ENCODE measurements at places on chromosomes 1 and 21. TPM values are rescaled to one million over a fixed set of nuclear protein-coding genes. Genes with fewer than 3 reads are reported as not detected.

RPS6KA1 gene
- 21.6 TPM for polyA plus RNA-seq

DNA sequence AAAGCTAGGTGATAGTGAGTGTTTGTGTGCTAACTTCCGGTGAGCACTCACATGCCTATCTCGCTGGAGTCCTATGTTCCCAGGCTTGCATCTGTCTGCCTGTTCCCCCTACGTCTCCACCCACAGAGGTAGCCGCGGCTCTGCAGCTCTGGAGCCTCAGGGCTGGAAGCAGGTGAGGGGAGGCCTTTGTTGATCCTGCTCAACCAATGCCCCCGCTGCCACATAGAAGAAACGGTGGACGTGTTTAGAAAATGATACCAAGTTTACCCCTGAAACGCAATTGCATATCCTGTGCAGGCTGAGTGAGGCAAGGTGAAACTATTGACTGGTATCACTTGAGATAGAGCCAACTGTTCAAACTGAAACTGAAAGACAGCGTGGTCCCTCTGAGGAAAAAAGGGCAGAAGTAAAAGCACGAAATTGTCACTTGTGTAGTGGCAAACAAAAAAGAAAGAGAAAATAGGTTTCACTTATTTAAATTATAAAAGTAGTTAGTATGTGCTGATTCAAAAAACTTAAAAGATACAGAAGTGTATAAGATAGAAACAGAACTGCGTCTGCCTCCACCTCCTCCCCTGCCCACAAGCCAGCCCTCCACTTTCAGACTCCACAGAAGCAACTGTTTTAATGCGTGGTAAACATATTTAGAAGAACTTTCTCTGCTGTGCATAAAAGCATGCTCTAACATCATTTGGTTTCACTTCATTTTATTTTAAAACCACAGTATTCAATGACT, 38.6 kb upstream of the ETS2 start:
- DNase-seq: no peak

SORT1 gene
- 46.9 TPM for polyA plus RNA-seq

GRCh38 chr21:45834026-45834715, 147.4 kb upstream of the COL6A1 start:
- no peak for DNase-seq

- no peak for DNase-seq
Measured at GRCh38 chr21:39531840-39532239, 80.1 kb downstream of the SH3BGR start.

OR2L13 gene
- not detected for polyA plus RNA-seq

RXRG gene
- 18.4 TPM for polyA plus RNA-seq

SPRR2B gene
- polyA plus RNA-seq: not detected

GRCh38 chr1:231862611-231863010, 236.0 kb downstream of the DISC1 start:
- DNase-seq: no peak

DNA sequence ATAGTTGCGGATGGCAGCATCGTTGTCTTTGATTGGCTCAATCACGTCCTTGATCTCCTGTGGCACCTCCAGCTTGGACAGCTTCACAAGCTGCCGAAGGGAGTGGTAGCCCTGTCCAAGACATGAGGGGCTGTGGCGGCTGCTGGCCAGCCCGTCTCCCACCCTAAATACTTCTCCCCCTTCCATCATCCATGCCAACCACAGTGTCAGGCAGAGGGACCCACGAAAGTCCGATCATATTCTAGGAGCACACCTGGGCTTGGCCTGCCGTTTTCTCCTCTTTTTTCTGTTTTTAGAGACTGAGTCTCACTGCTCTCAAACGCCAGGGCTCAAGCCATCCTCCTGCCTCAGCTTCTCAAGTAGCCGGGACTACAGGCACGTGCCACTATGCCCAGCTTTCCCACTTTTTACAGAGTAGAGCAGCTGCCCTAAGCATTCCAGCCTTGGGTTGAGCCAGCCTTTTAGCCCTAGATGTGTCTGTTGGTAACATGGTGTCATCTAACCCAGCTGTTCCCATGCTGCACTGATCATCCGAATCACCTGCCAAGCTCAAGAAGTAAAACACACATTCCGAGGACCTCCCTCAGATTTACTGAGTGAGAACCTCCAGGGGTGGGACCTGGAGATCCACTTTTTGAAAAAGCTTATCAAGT, 10.4 kb downstream of the MTHFR start:
- no peak for DNase-seq

GRCh38 chr1:154346276-154346917, 21.1 kb downstream of the ATP8B2 start:
- no peak for DNase-seq

DNA sequence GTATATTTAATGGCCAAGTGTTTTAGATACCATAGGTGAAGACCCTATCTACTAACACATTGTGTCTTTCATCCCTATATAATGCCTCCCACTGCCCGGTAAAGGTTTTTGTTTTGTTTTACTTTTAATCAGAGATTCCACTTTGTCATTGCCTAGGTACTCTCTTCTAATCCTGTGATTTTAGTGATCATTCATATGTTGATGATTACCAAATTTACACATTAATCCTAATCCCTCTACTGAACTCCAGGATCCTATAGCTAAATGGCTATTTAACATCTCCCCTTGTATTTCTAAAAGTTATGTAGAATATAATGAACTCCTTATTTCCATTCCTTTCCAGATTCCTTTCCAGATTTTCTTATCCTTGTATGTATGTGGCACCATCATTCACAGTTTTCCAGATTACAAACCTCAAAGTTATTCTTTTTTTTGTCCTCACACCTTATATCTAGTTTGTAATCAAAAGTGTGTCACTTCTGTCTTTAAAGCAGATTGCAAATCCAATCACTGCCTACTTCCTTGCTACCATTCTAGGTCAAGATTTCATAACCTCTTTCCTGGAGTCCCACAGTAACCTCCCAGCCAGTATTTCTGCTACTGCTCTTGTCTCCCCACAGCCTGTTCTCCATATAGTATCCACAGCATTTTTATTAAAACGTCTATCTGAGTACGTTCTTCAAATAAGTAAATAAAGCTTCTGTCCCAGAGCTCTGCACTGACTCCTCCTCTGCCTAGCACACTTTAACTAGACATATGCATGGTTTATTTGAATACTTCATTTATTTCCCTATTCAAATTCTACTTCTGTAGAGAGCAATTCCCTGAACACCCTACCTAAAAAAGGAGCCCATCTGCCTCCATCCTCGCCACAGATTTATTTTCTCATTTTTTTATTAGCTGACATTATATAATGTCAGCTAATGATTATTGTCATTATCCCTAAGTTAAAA, 157.8 kb downstream of the KCNT2 start:
- DNase-seq: no peak

RTCA gene
- 30.1 TPM for polyA plus RNA-seq

- DNase-seq: no peak
Measured at GRCh38 chr1:152886758-152887409, 8.8 kb downstream of the SMCP start.

DNA sequence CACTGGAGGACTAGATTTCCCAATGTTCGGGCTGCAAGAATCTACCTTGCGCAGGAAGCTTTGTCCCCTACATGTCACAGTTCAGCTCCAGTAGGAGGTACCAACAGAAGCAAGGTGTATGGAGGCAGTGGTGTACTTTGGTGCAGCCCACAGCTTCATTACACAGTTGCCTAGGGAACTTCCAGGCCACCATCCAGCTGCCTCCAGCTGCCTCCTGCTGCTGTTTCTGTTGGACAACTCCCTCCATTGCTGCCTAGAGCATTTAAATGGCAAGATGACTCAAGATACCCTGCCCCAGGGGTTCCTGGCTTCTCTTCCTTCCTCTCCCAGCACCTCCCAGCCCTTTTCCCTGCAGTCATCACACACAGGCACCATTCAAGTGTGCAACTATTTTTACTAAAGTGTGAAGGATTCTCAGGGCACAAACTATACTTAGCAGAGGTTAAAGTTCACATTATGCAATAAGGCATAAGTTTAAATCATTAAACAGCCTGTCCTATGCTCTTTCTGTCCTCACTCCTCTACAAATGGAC, 39.0 kb upstream of the ATP1A1 start:
- peak; percentile 80 for DNase-seq

ANKRD35 gene
- polyA plus RNA-seq: 3.9 TPM

GRCh38 chr1:204669579-204669978, 16.0 kb downstream of the LRRN2 start:
- DNase-seq: no peak

GRCh38 chr21:42027822-42028765, 17.9 kb upstream of the ZBTB21 start:
- no peak for DNase-seq

GRCh38 chr21:32794644-32795079, 23.1 kb upstream of the PAXBP1 start:
- no peak for DNase-seq

PEAR1 gene
- 25.7 TPM for polyA plus RNA-seq

- no peak for DNase-seq
Measured at GRCh38 chr1:181987334-181987895, 74.1 kb downstream of the ZNF648 start.

DNA sequence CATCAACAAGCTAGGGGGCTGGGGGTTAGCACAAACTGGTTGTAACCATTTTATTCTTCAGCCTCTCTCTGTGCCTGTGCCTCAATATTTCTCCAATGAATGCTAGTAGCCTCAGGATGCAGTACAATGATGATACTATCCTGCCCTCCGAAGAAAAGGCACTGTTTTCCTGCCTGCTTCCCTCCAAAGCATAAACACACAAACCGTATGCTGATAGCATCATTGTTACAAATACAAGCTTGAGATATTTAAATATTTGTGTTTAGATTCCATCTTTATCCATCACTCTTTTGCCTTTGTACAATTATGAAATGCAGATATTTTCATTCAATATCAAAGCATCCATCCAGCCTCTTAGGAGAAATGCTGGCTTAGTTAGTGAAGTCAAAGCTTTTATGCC, 404.8 kb downstream of the DUSP10 start:
- DNase-seq: no peak

GRCh38 chr1:30572192-30572591, 151.2 kb downstream of the MATN1 start:
- no peak for DNase-seq

DNA sequence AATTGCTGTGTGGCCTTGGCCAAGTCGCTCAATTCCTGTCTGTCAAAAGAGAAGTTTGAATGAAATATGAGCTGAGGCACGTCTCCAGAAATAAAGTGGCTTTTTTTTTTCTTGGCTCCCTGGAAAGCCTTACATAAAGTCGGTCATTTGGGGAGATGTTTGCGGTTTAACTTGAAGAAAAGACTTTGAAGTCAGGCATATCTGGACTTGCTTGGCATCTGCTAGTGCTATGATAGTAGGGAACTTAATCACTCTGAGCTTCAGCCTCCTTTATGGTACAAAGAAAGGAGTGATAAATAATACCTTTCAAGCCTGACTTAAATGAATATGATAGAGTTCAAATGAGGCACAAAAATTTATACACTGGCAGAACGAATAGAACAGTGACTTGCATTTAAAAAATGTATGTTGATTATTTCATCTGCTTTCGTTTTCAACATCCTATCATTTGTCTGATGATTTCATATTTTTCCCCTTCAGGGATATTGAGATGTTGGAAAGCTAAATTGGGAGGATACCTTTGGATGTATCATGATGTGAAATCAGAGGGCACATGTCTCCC, 60.2 kb downstream of the FASLG start:
- no peak for DNase-seq

ITLN2 gene
- not detected for polyA plus RNA-seq

DNA sequence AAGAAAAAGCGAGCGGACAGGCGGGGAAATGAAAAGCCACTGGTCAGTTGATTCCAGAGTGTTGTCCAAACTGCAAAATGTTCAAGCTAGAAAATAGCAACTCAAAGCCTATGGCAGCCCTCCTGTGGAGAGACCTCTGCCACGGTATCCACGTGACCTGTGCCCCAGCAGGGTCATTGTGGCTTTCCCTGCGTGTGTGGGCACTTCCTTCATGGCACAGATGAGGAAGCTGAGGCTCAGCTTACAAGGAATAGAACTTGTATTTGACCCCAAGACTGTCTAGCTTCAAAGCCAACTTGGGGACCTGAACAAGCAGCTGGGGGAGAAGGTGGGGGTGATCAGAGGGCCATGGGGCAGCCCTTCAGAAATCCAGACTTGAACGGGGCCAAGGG, 15.6 kb upstream of the PLEKHG5 start:
- no peak for DNase-seq

GRCh38 chr1:86992861-86993260, 78.4 kb downstream of the HS2ST1 start:
- no peak for DNase-seq

GRCh38 chr1:201475915-201476669, 7.1 kb upstream of the PHLDA3 start:
- no peak for DNase-seq

RCSD1 gene
- 21.2 TPM for polyA plus RNA-seq

MYCL gene
- 12.9 TPM for polyA plus RNA-seq

GRCh38 chr21:34635307-34635706, 20.4 kb upstream of the RCAN1 start:
- no peak for DNase-seq

DNA sequence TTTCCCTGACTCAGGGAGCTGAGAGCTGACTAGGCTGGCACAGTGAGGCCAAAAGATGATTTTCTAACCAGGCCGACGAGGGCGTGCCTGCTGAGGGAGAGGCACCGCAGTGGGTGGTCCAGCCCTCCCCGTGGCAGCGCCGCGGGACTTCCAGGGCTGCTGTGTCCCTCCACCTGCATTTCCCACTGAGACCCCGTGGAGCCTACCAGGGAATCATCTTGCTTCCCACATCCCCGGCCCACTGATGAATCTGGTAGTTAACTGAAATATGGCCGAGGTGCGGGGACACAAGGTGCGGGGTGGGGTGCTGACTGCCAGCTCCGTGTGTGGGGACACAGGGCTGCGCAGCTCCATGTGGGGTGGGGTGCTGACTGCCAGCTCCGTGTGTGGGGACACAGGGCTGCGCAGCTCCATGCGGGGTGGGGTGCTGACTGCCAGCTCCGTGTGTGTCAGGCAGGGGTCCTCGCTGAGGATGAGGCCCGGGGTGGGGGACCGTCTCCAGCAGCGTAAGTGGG, 10.4 kb downstream of the WRAP73 start:
- no peak for DNase-seq

All from left lung (tissue), 14 donors.